ENCODE measurements at places on chromosomes 1 and 21.

- DNase-seq = no peak
Observed at GRCh38 chr1:194485432-194485831, 1299.0 kb upstream of the B3GALT2 start.

DNA sequence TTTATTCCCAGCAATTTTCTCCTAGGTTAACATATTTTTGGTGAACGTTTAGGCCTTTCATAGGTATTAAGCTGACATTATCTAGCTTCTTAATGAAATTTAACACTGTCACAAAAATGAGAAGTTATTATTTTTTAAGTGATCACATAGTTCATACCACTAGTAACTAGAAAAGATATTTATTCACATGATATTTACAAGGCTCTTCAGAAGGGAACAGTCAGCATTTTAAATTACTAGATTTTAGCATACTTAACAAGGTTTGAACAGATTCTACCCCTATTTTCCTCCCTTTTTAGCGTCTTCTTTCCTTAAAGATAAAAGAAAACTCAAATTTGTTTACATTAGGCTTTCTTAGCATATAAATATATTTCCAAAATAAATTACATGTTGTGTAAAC, 65.5 kb upstream of the B3GALT2 start:
- DNase-seq = no peak

DNA sequence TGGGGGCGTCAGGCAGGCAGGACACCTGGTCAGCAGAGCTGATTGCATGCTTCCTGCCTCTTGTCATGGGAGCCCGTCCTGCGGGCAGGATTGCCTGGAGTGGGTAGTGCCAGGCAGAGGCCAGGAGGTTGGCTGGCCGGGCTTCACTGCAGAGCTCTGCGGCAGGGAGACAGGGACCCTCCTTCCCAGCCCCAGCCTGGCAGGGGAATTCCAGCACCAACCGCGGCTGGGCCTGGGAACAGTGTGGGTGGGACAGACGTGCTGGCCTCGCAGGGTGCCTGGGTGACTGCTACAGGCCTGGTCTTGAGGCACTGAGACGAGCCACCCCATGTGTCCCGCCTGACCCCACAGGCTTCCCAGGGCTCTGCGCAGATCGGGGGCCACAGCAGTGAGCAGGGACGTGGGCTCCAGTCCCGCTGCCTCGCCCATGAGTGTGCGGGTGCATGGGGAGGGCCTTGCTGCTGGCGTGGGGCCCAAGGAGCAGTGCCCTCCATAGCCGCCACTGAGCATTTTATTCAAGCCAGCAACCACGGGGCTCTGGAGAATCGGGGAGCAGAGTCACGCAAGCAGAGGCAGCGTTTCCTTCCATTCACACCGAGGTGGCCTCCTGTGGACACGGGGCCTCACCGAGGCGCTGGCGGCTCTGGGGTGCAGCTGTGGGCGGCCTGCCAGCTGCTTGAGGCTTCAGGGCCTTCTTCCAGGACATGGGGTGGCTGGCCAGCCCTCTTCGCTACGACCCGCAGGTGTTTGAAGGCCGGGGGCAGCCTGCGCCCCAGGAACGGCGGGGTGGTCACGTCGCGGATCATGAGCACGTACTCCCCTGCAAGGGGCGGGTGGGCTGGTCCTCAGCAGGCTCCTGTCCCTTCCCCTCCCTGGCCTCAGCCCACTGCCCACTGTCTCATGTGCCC, 70.3 kb downstream of the MORN1 start:
- DNase-seq = no peak

DNA sequence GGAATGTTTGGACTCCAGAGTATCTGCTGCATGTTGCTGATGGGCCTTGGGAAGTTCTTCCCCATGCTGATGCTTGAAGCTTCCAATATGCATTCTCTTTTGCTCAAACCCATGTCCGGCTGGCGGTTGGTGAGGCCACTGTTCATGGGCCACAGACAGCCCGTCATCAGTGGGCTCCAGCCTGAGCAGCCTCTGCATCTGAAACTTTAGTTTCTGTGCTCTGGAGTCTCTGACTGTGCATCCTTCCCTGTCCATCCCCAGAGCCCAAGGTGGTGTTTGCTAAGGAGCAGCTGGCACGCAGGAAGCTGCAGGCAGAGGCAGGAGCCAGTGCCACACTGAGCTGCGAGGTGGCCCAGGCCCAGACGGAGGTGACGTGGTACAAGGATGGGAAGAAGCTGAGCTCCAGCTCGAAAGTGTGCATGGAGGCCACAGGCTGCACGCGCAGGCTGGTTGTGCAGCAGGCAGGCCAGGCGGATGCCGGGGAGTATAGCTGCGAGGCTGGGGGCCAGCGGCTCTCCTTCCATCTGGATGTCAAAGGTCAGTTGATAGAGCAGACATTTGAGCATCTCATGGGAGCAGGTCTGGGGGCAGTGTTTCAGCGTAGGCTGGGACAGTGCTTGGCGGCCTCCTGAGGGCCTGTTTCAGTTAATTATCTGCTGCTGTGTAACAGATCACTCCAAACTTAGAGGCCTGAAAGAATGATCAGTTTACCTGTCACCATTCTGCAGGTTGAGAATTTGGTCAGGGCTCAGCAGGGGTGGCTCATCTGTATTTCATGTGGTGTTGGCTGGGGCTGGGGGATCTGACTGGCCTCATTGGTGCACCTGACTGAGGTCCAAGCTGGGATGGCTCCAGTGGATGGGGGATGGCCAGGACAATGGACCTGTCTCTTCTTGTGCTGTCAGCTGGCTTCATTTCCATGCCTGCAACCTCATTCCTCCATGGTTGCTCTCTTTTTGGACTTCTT, 16.6 kb downstream of the OBSCN start:
- no peak for DNase-seq

DNA sequence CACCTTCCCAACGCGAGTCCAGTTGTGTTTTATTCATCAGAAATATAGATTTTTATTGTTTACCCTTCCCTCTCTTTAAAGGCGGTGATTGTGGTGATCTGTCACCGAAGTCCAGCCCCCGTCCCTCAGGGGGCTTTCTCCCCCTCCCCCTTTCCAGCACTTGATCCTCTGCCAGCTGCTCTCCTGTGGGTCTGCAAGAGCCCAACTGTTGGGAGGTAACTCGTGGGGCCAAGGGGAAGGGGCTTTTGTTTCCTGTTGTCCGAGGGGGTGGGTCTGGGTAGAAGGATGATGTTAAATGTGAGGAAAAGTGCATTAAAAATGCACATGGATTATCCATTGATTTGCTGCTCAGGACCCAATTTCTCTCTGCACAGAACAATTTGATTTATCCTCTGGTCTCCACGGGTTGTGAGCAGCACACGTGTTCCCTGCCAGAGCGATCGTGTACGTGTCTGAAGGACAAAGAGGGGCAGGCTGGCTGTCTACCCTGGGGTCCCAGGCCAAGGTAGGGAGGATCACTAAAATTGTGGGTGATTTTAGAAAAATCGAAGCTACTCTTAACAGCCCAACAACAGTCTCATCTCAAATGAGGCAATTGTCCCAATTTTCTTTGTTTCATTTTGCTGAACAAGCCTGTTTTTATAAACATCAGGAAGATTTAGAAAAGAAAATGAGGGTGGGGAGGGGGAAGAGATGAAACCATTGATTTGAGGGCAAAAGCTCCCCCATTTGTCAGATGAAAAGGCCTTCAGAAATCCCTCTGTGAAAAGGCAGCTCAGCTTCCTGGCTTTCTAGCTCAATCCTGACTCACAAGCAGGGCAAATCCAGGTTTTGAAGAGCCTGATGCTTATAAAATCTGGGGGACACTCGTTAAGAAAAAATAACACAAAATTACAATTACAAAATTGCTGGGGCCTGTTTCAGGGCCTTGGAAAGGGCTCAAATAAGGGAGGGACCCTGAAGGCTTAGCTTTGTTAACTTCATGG, 176.2 kb downstream of the RHOU start:
- no peak for DNase-seq

GRCh38 chr1:215188302-215188950, 105.9 kb downstream of the KCNK2 start:
- no peak for DNase-seq

All from activated gamma-delta T cell treated with anti-CD3 and anti-CD28 coated beads, Interleukin-2, amount 50 U/mL, for 16 hours (primary cell).